Activated CD8-positive, alpha-beta T cell treated with anti-CD3 and anti-CD28 coated beads for 36 hours (primary cell): ENCODE measurements at places on chromosomes 12 and 14. TPM values are rescaled to one million over a fixed set of nuclear protein-coding genes. Genes with fewer than 3 reads are reported as not detected.
A peak's percentile ranks its signal among the peaks of the same experiment; 100 is the strongest.

Gene CISTR
- not detected for total RNA-seq

Gene TGM1
- total RNA-seq = 3.0 TPM

Gene KRT78
- not detected for total RNA-seq

Gene MANSC4
- total RNA-seq = not detected

Gene GALNT6
- 18.0 TPM for total RNA-seq

Gene CABP1
- 1.1 TPM for total RNA-seq

Gene SLC2A14
- total RNA-seq = 0.29 TPM

Gene KIF5A
- total RNA-seq = 1.2 TPM

Gene EIF2S1
- 210 TPM for total RNA-seq

Gene SMOC1
- not detected for total RNA-seq

Gene OR6J1
- total RNA-seq = not detected

Gene IL31
- total RNA-seq = not detected

GRCh38 chr14:65813760-65814384 is 401.3 kb downstream of the FUT8 start:
- no peak for DNase-seq

DNA sequence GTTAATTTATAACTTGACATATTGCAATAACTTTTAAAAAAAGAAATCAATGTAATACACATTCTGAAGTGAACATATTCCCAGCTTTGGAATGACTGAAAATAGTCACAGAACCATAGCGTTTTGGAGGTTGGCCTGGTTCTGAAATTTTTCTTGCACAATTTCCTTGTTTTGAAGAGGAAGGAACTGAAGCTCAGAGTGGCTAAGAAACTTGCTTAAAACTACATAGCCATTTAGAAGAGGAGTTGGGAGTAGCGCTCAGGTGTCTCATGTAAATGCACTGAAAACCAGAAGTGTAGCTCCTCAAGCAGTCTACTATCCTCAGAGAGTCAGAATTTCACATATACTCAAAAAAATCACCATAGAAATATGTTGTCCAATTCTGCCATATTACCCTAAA is 41.2 kb downstream of the SLC38A1 start:
- DNase-seq = no peak

DNA sequence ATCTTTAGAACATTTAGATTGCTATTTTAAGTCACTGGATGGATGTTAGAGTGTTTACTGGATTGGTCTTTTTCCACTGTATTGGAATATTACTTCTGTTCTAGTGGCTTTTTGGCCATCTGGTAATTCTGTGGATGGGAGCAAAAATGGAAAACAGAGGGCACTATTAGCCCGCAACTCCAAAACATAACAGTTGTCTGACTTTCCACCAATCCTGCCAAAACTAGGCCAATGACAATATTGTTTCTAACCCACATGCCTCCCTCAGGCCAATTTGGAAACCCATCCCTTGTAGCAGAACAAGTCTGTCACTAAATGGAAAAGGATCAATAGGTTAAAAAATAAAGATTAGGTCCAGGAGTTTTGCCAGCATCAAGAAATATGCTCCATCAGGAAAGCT is 97.8 kb downstream of the ETNK1 start:
- no peak for DNase-seq

- DNase-seq = no peak
Measured at GRCh38 chr12:49902399-49903350, 1.0 kb downstream of the FAIM2 start.

DNA sequence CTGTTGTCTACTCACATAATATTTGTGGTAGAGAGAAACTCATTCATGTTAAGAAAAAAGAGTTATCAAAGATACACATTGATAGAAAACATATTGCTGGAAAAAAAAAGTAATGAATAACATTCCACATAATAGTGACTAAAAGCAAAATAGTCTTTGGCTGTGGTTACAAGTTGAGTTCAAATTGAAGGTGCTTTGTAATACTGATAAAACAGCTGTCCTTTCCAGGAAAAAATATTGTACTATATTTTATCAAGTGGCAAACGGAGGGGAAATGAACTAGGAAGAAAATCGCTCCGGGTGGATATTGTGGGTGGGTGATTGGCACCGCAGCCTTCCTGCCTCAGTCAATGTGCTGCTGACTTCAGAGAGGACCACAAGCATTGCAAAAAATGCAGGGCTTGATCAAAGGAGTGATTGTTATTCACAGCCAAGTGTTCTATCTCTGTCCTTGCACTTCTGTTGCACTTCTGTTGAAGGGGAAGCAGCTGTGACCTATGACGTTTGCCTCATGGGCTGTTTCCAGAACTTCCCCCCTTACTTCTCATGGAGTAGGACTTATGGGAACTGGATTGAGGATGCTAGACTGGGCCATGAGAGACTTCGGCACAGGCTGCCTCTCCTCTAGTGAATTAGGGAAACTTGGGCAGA is 114.4 kb downstream of the VRK1 start:
- DNase-seq = peak; percentile 18

- no peak for DNase-seq
Measured at GRCh38 chr12:92721130-92721529, 18.3 kb downstream of the PLEKHG7 start.

DNA sequence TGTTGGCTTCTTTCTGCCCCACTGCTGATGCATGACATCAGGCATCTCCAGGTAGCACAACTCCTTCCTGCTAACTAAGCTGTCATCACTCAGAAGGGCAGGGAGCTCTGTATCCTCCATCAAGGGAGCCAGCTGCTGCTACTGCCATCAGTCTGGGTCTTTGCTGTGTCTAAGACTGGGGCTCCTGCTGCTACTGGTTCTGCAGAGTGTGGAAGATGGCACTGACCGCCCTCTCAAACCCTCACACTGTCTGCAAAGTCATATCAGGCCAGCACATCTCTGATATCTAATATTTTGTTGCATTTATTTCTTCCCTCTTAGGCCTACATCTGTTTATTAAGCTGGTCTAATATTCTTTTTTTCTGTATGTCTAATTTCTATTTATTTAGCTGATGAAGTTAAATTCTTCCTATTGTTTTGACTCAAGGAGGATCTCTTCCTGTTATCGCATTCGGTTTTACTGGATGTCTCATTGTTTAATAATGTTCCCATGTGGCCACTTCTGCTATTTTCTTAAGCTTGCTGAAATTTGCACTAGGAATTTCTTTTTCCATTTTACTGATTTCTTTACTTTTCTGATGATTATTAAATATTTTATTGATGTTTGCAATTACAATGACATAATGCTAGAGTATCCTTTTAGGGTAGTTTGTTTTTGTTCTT is 7.6 kb upstream of the E2F7 start:
- no peak for DNase-seq

DNA sequence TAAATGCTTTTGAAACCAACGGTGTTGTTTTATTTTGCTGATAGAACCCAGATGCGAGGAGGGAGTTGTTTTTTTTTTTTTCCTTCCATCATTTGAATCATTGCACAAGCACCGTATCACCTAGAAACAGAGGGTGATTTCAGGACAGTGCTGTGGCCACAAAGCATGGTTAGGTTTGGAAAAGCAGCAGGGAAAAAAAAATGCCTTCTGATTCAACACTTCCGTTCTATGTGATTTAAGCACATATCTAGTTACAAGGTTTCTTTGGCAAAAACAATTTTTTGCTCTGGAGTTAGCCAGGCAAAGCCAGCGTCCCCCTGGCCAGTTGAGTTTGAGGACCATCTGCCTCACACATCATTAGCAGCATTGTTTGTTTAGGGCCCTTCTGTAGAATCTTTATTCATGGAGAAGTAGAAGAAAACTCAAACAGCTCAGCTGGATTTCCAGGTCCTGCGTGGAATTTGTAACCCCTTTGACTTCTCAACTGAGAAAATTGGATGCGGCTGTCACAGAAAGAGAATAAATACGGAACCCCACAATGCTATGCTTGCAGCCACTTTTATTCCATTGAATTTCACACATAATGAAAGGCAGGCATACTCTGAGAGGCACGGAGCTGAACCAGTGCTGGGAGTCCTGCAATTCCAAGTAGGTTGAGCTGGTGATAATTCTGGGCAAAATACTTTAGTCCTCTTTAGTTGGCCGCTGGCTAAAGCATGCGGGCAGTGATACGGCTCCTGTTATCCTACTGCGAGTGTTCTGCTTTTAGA is 17.0 kb upstream of the WNT5B start:
- no peak for DNase-seq

- peak; percentile 81 for DNase-seq
Measured at GRCh38 chr12:65740873-65741600, 83.2 kb upstream of the HMGA2 start.

DNA sequence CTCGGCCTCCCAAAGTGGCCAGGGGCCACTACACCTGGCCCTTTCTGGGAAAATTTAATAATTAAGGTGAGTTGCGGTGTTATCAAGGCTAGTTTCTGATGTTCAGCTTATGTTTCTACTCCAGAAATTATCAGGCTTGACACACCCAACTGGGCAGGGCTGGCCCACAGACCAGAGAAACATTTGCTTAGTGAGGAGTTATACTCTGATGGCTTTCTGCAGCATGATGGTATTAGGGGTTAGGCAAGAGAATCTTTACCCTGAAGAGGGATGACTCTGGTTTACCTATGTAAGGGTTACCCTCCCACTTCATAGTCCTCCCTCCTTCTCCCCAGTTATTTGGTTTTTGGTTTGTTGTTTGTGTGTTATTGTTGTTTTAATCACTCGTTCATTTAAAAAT is 24.5 kb upstream of the HECTD1 start:
- no peak for DNase-seq

- peak; percentile 17 for DNase-seq
Measured at GRCh38 chr12:110687396-110688169, 1.3 kb downstream of the HVCN1 start.

DNA sequence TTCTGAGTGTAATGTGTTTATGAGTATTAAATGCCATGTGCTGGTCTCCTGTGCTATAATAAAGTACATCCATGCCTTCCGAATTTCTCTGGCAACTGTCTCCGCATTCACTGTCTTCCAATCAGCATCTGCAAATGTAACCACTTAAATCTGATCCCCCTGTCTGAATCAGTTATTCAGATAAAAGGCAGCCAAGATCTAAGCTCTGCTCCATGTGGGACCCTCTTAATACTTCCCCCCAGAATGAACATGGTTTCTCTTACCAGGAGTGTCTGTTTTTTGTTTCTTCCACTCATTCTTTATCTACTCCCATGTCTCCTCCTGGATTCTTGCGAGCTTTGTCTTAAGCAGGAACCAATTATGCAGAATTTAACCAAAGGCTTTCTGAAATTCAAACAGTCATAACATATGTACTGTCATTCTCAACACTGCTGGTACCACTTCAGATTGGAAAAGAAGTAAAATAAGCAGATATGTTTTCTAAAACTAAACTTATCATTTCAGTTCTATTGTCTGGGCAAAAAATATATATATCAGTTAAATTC is 996.7 kb upstream of the FLRT2 start:
- DNase-seq = no peak

DNA sequence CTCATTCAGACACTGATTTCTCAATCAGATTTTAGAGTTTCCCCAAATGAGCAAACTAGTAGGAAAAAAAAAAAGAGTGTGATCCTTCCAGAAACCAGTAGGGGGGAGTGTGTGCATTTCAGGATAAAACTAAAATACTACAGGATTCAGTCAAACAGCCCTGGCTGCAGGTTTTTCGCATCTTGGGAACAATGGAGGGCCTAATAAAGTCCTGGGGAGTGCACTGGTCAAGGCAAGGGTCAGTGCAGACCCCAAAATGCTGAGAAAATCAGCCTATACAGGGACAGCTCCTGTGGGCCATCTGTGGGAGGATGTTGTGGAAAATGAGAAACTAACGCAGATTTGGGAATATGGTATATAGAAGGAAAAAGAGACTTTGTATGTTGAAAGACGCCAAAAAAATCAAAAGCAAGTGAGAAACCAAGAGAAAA is 22.2 kb upstream of the ABCD4 start:
- no peak for DNase-seq

GRCh38 chr14:74804219-74804825 is 41.2 kb downstream of the YLPM1 start:
- DNase-seq = peak; percentile 45

- DNase-seq = no peak
Measured at GRCh38 chr12:80777587-80777986, 60.9 kb downstream of the MYF5 start.

GRCh38 chr12:91180582-91181395 is 1.8 kb downstream of the DCN start:
- no peak for DNase-seq

- no peak for DNase-seq
Measured at GRCh38 chr12:93886533-93887511, 209.6 kb downstream of the CRADD start.

GRCh38 chr12:119036878-119037825 is 55.8 kb downstream of the SRRM4 start:
- DNase-seq = peak; percentile 24

DNA sequence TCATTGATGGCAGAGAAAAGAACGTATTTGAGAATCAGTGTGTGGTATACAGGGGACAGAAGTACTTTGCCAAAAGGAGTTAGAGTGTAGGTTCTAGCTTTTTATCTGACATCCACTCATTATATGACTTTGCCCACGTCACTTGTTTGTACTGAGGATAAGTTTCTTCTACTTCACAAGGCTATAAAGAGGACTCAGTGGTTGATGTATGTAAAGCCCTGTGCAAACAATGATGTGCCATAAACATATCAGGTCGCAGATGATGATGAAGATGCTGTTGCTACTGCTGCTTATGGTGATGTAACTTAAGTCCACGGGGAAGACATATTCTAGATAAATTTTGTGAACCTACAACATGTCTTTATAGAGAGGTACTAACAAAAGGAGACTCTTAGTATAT is 66.3 kb downstream of the TRHDE start:
- DNase-seq = no peak
